ENCODE measurements at places on chromosomes 1 and 21.

DNA sequence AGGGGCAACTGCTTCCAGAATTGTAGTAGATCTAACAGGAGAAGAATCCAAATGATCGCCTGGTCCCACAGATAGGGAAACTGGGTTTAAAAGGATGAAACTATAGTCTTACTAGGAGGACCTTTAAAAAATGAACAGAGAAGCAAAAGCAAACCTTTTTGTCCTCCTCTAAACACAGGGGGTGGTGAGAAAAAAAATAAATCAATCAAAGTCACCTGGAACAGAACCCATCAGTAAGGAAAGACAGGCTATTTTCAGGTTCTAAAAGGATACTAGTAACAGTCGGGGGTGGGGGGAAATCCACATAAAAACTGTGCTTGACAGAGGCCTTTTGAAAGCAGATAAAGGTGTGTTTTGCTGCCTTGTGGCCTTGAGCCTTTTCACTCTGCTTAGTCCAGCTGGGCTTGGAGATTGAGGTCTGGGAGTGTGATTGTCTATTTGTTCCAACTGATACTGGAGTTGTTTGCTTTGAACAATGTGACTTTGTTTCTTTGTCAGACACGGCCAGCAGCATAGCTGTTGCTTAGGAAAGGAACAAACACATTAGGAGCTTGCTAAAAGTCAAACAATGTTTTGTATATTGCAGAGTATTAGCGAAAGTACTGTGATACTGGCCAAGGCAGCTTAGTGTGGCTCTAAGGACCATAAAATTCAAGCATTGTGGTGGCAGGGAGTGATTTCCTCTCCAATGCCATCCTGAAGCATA, 141.1 kb upstream of the IRF2BP2 start:
- DNase-seq: no peak

GRCh38 chr1:114037631-114037890, 58.3 kb downstream of the OLFML3 start:
- no peak for DNase-seq

DNA sequence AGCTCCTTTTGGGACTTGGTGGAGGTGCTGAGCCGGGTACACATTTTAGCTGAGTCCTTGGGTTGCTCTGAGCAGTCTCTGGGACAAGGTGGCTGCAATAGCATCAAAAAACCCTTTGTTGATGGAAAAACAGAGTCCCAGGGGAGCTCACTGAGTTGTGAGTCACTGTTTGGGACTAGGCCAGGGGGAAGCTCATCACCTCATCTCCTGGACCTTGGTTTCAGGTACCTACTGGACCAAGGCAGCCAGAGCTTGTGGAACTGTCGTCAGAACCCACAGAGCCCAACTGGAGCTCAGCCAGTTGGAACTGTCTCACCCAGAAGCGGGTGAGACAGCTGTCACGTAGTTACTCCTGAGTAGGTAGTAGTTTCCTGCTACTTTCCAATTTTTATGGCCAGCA, 146.7 kb downstream of the HLX start:
- no peak for DNase-seq

- no peak for DNase-seq
These were observed 28.2 kb upstream of the ANKRD13C start for GRCh38 chr1:70382682-70383081.

DNA sequence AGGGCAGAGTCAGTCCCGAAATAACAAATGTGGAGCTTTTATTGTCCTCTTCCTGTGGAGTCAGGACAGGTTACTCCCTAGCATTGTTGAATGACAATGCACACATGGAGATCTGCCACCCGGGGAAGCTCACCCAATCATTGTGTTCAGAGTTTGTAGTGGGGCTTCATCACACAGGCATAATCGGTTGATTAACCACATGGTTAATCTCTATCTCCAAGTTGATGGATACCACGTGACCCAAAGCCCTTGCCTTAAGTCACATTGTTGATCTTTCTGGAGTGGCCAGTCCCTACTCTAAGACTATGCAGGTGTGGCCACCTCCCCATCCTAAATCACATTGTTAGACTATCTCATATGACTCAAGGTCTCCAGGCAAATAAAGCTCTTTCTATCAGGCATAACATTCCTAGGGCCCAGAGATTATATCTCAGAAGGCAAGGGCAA, 2.6 kb upstream of the C1orf141 start:
- no peak for DNase-seq

DNA sequence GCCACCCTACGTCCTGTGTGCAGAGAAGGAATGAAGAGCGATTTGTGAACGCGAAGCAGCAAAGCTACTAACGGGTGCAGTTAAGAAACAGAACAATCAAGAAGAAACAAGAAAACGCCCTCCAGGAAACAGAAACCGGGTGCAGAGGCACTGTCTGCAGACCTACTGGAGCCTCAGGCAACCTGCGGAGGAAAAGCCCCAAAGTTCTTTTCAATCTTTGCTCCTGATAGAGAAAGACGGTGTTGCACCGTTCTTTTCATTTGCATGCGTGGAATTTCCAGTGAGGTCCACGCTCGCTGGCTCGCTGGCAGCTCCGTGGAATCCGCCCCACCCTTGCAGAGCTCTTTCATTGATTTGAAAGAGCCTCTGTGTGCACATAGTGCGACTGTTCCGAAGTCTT, 37.0 kb upstream of the PDE9A start:
- no peak for DNase-seq

DNA sequence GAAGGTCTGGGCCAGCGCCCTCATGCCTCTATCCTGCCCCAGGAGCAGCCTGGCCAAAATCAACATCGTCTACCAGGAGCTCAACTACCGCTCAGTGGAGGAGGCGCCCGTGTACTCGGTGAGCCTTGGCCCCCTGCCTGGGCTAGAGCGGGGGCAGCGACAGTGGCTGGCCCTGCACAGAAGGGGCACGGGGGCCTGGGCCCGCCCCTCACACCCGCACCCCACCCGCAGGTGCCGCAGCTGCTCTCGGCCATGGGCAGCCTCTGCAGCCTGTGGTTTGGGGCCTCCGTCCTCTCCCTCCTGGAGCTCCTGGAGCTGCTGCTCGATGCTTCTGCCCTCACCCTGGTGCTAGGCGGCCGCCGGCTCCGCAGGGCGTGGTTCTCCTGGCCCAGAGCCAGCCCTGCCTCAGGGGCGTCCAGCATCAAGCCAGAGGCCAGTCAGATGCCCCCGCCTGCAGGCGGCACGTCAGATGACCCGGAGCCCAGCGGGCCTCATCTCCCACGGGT, 10.8 kb downstream of the SCNN1D start:
- DNase-seq: no peak

GRCh38 chr1:121458291-121459048, 273.7 kb downstream of the SRGAP2C start:
- no peak for DNase-seq

DNA sequence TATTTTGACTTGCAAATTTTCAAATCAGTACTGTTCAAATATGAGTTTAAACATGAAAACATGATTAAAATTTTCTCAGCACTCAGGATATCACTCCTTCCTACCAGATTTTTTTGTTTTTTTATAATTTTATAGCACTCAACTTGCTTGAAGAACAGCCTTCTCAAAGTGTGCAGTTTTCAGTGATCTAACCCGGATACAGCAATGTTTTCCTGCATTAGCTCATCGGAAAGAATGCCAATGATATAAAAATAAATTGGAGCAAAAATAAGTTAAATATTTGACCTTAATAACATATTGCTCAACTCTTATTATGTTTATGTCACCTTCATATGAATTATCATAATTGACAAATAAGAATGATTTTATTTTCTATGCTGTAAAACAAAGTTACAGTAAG, 766.8 kb downstream of the USP25 start:
- no peak for DNase-seq

DNA sequence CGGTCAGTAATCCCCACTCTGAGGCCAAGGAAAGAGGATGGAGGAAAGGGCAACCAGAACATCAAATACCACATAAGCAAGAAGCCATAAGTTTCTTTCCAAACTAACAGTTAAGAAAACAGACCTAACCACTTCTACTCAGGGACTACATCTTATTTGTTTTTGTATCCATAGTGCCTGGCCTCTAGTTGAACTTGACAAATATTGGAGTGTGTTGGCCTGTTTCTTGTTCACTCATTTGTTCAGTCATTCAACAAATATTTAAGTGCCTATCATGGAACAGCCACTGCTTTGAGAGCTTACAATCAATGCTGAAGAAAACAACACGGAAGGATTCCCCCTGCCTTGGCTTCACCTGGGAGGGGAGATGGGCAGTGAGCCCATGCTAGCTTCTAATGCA, 69.7 kb downstream of the ST6GALNAC3 start:
- no peak for DNase-seq

- no peak for DNase-seq
These were observed 31.8 kb upstream of the MEF2D start for GRCh38 chr1:156532374-156532773.

GRCh38 chr1:107682467-107682866, 282.5 kb downstream of the VAV3 start:
- no peak for DNase-seq

DNA sequence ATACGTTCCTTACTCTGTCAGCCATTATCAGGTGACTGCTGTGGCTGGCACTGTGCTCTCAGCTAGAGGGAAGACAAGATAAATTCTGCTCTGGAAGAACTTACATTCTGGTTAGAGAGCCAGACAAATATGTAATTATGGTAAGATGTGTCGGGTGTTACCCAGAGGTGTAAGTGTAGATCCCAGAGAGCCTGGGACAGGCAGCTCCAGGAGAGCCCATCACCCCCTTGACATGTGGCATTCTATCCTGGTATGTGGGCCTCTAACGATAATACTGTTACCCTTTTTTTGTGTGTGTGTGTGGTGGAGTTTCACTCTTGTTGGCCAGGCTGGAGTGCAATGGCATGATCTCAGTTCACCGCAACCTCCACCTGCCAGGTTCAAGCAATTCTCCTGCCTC, 19.0 kb downstream of the TRNAU1AP start:
- no peak for DNase-seq

Measured in stimulated activated CD8-positive, alpha-beta memory T cell treated with anti-CD3 and anti-CD28 coated beads, Interleukin-2, amount 100 ng/mL, for 1 hour (primary cell).